ENCODE measurements at places on chromosomes 3 and 15.
A peak's percentile ranks its signal among the peaks of the same experiment; 100 is the strongest.

DNA sequence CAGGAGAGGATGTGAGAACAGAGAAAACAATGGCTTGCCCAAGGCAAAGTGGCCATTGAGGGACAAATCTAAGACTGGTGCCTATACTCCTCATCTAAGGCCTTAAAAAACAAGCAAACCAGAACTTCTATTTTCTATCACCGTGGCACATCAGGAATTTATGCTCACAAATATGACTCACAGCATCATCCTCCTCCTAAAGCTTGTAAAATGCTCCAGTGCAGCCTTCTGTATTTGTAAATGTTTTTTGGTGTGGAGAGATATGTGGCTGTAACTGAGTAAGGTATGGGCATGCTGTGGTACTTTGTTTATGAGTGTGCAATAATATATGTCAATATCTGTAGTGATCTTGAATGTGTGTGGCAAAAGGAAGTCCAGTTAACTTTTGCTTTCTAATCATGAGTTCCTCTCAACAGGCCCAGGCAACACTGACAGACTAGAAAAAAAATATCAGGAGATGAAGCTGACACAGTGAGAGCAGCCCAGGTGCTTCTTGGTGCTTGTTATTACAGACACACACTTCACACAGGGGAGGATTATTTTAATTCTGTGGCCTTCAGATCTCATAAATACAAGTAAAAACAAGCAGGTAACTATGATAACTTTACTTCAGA, 60.3 kb downstream of the CTNNB1 start:
- DNase-seq = no peak

DNA sequence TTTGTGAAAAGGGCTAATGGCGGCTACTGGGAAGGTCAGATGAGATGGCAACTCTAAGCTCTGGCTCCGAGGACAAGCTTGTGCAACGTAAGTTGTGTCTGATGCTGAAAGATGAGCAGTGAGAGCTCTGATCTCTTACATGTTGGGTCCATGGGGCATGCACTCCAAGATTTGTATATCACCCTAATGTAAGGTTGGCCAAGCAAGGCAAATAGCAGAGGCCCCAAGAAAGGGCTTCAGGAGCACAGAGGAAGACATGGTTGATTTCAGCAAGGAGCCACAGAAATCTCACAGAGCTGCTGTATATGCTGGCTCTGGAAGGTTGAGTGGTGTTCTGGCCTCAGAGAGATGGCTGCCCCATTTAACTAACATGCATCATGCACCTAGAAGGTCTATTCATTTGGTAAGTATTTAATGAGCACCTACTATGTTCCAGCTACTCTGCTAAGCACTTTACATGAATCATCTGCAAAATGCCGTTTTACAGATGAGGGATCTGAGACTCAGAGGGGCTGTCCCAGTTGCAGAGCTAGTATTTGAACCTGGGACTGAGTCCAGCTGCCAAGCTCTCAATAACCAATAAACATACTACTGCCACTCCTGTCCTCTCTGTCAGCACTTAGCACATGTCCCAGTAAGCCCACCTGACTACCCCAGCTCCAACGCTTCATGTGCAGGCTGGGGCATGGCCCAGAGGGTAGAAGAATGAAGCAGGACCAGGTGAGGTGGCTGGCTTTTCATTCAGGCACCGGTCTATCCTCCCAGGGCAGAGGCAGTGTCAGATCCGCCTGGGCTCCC, 27.8 kb upstream of the ATP2B2 start:
- no peak for DNase-seq

DNA sequence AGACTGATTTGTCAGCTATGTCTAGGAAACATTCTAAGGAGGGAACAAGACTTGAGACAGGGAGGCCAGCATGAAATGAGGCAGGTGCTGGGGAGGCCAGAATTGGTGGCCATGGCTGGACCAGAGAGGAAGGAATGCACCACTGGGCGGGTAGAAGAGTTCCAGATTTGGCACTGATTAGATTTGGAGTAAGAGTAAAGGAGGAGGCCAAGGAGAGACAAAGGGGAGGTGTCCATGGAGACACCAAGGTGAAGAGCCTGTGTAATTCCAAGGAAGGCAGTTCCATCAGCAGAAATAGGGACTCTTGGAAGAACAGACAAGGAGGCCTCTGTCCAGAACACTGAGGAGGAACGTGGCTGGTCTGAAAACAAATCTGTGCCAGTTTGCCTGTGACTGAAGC, 1.8 kb downstream of the ARNT2 start:
- no peak for DNase-seq

DNA sequence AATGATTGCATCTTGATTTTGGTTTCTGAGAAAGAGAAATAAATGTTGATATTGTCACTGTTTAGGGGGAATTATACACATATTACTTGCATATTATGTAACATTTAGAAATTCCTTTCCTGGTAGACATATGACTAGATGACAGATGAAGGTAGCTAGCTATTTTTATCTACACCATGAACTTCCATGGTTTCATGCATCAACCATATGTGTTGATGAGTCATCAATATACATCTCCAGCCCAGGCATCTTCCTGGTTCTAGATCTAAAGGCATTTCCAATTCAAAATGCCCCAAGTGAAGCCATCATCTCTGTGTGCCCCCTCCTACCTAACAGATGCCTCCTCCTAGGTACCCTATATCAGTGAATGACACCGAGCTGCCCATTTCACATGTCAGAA, 9.5 kb upstream of the ADAMTSL3 start:
- DNase-seq = no peak

DNA sequence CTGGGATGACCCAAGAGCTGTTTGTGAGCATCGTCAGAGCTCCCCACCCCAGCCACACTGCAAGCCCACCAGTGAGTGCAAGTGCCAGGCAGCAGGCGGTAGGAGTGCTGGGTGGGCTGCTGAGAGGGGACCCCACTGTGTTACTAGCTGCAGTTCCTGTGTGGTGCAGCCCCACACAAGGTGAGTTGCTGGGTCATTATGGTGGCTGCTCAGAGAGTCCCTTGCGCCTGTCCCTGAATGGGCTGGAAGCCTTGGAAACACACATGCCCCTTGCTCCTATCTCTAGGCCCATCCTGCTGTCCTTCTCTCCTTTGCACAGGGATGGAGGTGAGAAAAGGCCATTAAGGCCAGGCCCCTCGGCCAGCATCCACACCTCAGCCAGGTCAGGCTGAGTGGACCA, 83.7 kb downstream of the SEC22A start:
- no peak for DNase-seq

DNA sequence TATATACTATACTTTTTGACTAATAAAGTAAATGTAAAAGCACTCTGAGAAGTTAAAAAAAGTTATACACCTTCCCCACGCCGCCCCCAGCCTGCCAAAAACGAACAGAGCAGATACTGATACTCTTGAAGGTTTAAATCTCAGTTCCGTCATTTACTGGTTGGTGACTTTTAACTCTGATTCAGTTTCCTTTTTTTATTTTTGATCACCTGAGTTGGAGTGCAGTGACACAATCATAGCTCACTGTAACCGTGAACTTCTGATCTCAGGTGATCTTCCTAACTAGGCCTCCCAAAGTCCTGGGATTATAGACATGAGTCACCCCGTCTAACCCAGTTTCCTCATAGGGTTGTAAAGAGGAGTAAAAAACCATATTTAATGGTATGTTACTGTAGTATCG, 3.3 kb upstream of the TIPIN start:
- DNase-seq = no peak

DNA sequence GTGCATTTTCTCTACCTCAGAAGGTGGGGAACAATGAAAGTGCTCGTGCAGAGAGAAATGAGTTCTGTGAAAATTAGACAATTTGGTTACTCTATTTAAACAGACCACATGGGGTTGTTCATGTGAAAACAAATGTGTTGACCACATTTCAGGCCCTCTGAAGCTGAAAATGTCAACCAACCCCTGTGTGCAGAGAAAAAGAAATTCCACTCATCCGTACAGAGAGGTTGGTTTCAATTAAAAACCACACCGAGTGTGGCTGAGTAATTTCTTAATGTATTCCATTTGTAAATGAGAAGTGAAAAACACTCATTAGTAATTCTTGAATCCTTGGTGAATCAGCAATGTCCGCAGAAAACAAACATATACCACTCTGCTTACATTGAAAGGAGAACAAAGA, 46.9 kb upstream of the SLC7A14 start:
- no peak for DNase-seq

GRCh38 chr3:141440942-141441341, 45.9 kb upstream of the RASA2 start:
- DNase-seq = no peak

- DNase-seq = peak; percentile 28
Observed at GRCh38 chr3:16374047-16374934, 109.3 kb downstream of the OXNAD1 start.

DNA sequence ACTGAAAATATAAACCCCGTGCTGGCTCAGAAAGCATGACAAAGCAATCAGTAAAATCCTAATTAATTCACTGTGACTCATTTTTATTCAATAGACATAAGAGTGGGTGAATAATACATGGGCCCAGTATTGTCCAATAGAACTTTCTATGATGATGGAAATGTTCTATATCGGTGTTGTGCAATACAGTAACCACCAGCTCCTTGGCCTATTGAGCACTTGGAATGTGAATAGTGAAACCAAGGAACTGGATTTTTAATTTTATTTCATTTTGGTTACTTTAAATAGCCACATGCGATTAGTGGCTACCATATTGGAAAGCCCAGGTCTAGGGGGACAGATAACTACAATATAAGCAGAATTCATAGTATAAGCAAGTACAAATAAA, 69.8 kb upstream of the PPP2R3A start:
- no peak for DNase-seq

- DNase-seq = peak; percentile 15
Observed at GRCh38 chr3:120622870-120623726, 27.0 kb downstream of the NDUFB4 start.

DNA sequence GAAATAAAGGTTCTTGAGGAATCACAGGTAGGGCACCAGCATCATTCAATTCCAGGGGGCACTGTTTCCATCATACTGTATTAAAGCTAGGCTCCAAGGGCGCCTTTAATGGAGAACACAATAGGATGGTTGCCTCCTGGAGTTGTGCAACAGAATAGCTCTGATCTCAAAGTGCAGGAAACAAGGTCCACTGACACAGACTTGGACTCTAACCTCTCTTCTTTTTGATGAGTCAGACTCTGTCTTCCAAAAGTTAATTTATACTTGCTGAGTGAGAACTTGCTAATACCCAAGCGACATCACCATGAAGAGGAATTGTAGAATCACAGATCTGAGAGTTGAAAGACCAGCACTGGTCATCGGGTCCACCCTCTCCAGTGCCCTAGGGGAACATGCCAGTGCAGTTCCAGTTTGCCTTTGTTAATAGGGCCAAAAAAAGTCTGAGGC, 94.4 kb upstream of the PHLDB2 start:
- no peak for DNase-seq

DNA sequence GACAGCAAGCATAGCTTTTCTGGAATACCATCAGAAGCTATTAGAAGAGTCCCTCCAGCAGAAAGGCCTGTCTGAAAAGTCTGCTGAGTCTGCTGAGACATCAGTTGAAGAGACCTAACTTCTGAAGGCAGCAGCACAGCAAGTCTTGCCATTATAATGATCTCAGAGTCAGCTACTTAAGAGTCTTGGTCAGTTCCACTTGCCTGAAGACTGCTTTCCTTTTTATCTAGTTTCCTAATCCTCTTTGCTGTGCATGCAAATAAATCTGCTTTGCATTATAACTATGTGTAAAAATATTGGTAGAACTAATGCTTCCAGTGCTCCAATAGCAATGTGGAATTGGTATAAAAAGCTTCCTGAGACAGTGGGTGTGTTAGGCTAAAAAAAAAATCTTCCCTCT, 34.9 kb upstream of the CPOX start:
- no peak for DNase-seq

DNA sequence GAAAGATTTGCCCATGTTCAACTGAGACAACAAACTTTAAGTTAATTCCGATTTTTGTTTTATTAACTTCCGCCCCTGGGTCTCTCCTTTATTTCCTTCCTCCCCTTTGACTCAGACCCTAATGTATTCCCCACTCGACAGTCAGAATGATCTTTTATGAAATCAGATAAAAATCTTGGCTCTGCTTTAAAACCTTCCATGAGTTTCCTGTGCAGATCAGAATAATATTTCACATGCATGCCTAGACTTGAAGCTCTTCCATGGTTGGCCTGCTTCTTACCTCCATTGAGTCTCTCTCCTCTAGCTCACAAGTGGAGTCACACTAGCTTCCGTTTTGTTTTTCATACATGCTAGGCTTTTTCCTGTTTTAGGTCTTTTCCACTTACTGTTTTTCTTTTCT, 116.8 kb upstream of the SPATA16 start:
- DNase-seq = no peak

GRCh38 chr3:112958811-112959560, 15.9 kb downstream of the CD200R1 start:
- DNase-seq = no peak

DNA sequence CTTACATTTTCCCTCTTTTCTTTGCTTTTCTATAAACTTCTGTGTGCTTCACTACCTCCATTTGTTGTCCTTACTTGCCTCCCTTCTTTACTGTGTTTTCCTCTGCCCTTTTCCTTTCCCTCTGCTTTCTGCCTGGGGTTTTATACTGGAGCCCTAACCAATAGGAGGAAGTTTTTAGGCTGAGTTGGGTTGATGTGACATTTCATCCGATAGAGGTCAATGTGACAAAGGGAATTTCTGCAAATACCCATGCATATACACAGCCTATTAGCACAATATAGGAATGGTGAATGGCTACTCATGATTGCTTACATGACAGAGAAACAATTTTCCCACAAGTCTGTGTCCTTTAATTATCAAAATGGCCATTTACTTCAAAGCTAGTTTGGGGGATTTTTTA, 153.0 kb upstream of the ARPP21 start:
- no peak for DNase-seq

GRCh38 chr3:105867712-105868430, 941 bp downstream of the CBLB start:
- peak; percentile 33 for DNase-seq

DNA sequence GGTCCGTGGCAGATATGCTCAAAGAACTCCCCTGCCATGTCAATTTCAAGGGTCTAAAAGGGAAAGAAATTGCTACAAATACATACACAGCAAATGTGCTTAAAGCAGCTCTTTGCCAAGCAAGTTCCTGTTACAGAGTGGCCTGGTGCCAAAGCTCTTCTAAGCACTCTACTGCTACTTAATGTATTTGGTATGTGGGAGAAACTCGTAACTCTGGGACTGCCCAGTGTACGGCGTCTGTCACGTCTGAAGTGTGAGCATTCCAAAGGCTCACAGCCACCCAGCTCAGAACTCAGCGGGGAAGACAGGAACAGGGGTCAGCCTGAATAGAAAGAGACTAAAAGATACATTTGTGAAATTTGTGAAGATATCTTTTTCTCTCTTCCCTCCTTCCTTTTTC, 54.6 kb downstream of the RBMS3 start:
- DNase-seq = no peak

DNA sequence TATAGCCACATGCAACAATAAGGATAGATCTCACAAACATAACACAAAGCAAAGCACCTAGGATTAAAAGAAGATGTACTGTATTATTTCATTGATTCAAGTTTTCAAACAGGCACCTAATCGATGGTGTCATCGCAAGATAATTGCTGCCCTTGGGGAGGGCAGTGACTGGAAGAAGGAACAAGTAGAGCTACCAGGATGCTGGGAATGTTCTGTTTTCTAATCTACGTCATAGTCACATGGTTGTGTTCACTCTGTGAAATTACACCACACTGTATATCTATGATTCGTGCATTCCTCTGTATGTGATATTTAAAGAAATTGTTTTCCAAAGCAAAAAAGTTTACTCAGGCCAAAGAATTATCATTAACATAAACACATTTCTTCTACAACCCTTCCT, 236.6 kb downstream of the FGF12 start:
- DNase-seq = no peak

- DNase-seq = no peak
Observed at GRCh38 chr3:183261151-183261724, 8.2 kb downstream of the B3GNT5 start.

GRCh38 chr15:50135031-50135551, 16.1 kb upstream of the ATP8B4 start:
- no peak for DNase-seq

GRCh38 chr15:82999905-83000671, 11.4 kb downstream of the C15orf40 start:
- peak; percentile 65 for DNase-seq
